ENCODE measurements at places on chromosomes 11 and 22.

GRCh38 chr11:78065203-78065602 lies 1.5 kb downstream of the THRSP start:
- DNase-seq, result no peak

DNA sequence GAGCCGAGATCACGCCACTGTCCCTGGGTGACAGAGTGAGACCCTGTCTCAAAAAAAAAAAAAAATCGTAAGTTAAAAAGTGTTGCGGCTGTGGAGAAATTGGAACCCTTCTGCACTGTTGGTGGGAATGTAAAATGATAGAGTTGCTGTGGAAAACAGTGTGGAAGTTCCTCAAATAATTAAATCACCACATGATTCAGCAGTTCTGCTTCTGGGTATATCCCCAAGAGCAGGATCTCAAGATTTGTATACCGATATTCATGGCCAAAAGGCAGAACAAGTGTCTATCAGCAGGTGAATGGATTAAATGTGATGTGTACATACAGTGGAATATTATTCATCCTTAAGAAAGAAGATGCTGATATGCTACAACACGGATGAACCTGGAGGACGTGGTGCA lies 3.8 kb downstream of the SELENOO start:
- no peak for DNase-seq

DNA sequence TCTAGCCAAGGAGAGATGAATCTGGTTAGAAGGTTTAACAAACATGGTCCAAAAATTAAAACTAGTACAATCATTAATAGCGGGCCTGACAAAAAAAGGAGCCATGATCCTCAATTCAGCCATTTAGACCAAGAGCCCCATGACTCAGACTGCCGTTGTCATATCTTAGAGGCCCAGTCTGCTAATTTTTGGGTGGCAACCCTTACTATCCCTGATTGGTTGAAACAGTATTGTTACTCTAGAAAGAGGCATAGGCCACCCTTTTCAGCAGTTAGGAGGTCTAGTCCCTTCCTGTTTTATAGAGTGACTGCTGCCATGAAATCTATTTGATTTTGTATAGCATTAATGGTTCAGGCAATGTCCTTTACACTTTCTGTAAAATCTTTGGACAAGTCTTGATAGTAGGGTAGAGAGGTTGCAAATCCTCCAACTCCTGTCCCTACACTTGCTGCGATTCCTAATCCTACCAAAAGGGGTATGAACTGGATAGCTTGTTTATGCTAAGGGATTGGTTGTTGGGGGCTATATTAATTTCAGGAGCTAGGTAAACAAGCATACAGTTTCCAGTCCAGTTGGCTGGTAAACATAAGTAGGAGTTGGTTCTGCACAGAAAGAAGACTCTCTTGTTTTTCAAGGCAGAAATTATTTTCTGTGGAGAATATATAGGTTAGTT lies 1056.3 kb upstream of the CNTN5 start:
- no peak for DNase-seq

- no peak for DNase-seq
These were observed 357.8 kb upstream of the LARGE1 start for GRCh38 chr22:34278121-34278520.

GRCh38 chr11:88188932-88189253 lies 13.7 kb upstream of the RAB38 start:
- no peak for DNase-seq

- DNase-seq, result no peak
These were observed 49.2 kb upstream of the CABP7 start for GRCh38 chr22:29670626-29671025.

GRCh38 chr22:31561238-31561887 lies 65.0 kb downstream of the SFI1 start:
- peak; percentile 34 for DNase-seq

DNA sequence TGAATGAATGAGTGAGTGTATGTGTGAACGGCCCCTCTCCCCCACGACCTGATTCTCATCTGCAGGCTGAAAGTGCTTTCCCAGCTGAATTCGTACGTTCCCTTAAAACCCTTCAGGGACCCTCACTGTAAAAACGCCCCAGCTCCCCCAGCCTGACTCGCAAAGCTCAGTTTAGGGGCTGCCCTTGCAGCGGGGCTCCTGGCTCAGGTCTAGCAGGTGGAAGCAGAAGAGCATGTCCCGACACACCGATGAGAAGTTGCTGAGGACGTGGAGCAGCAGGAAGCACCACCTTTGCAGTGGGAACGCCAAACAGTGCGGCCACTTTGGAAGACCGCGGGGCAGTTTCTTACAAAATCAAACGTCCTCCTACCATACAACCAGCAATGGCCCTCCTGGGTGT lies 3.6 kb upstream of the MRPL23 start:
- no peak for DNase-seq

GRCh38 chr22:37197451-37198257 lies 9.6 kb upstream of the C1QTNF6 start:
- DNase-seq, result no peak

DNA sequence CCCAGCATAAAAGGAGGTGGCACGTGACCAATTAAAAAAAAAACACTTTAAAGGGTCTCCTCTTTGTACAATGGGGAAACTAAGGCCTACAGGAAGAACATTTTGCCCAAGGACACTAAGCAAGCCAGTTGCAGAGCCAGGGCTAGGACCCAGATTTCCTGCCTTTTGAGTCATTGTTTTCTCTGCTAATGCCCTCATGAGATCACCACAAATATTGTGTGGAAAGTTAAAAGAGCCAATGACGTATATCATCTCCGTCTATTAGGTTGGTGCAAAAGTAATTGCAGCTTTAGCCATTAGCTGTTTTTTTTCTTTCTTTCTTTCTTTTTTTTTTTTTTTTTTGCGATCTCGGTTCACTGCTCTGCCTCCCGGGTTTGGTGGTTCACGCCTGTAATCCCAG lies 24.1 kb upstream of the LRRC32 start:
- DNase-seq, result no peak

GRCh38 chr11:61870541-61871031 lies 20.8 kb downstream of the FADS3 start:
- no peak for DNase-seq

- DNase-seq, result no peak
These were observed 23.8 kb upstream of the SCN3B start for GRCh38 chr11:123678246-123678645.

- DNase-seq, result no peak
These were observed 9.4 kb downstream of the KLHL22 start for GRCh38 chr22:20486229-20486628.

GRCh38 chr22:19082101-19082500 lies 40.1 kb downstream of the DGCR2 start:
- DNase-seq, result no peak

Data from Kasumi-1 (cell line).